ENCODE measurements at places on chromosomes 2 and 18.

DNA sequence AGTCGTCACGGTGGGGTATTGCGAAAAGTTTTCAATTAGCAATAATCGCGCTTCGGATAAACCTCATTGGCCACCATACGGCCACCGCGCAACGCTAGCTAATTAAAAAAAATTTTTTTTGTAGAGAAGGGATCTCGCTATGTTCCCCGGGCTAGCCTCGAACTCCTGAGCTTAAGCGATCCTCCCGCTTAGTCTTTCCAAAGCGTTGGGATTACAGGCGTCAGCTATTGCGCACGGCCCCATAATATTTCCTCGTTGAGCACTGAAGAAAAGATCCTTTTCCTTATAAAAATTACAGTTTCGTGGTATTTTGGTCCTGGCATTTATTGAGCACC lies 759 bp upstream of the ACTR1B start:
- peak overlapping the region; percentile 87 for H3K27ac ChIP-seq
- H3K27me3 ChIP-seq: no peaks in the 10 kb centered on the region
- H3K36me3 ChIP-seq: peaks cover 20% of the 10 kb centered on the region
- peaks cover 34% of the 10 kb centered on the region for H3K4me1 ChIP-seq
- peak overlapping the region; percentile 89 for H3K4me3 ChIP-seq

- DNase-seq: no peak
- no peaks in the 10 kb centered on the region for H3K36me3 ChIP-seq
- no peak overlapping the region for H3K27ac ChIP-seq
- no peaks in the 10 kb centered on the region for H3K4me1 ChIP-seq
- H3K4me3 ChIP-seq: no peak overlapping the region
Measured at GRCh38 chr2:505941-506340, 171.3 kb downstream of the TMEM18 start.

- no peaks in the 10 kb centered on the region for H3K36me3 ChIP-seq
- no peak for DNase-seq
- no peak overlapping the region for H3K27ac ChIP-seq
Measured at GRCh38 chr2:134782792-134783191, 55.6 kb upstream of the ACMSD start.

- no peak overlapping the region for H3K27ac ChIP-seq
- DNase-seq: peak; percentile 12
- H3K27me3 ChIP-seq: peaks cover 4% of the 10 kb centered on the region
- H3K4me1 ChIP-seq: no peaks in the 10 kb centered on the region
- H3K36me3 ChIP-seq: no peaks in the 10 kb centered on the region
- H3K4me3 ChIP-seq: no peak overlapping the region
Measured at GRCh38 chr2:239832490-239833268, 192.5 kb downstream of the NDUFA10 start.

DNA sequence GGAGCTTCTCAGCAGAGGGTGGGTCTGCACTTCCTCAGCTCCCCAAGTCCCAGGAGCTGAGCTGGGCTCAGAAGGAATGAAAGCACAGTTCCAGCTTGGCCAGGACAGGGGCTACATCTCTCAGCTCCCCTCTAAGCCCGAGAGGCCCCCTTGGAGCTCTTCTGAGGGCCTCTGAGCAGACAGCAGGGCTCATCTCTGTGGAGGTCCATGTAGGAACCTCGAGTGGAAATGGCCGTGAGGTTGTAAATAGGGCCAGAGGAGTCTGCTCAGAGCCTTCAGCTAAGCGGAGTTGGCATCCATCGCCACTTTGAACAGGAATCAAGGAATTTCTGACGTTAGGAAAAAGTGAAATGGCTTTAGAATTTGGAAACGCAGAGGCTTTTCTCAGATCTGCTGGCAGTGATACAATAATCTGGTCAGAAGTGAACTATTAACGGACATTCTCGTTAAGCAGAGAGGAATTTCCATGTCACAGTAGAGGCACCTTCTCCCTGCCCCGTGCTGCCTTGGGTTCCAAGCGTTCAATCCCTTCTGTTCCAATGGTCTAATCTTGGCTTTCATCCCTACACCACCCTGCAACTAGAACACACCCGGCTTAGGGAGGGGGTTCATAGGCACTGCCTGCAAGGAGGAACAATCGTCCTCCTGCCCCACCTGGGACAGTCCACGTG lies 213.9 kb downstream of the NDUFA10 start:
- no peaks in the 10 kb centered on the region for H3K36me3 ChIP-seq
- H3K27ac ChIP-seq: no peak overlapping the region
- no peak for DNase-seq
- H3K27me3 ChIP-seq: peaks cover 3% of the 10 kb centered on the region

DNA sequence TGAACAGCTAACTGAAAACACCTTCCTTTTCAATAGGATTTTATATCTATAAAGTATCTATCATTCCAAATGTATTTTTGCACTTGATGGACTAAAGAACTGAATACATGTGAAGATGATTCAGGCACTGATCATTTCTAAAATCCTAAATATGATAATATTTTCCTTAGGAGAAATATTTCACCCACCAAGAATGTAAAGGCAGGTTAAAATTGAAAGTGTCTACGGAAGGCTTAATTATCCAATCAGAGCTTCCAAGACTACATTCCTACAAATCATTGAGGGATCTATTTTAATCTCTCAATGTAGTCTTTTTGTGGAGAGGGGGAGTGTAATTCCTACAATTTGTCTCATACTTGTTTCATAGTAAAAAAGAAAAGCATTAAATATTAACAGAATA lies 3.6 kb downstream of the GALNT3 start:
- H3K27me3 ChIP-seq: peaks cover 2% of the 10 kb centered on the region
- no peak for DNase-seq
- H3K4me3 ChIP-seq: no peak overlapping the region
- H3K36me3 ChIP-seq: peaks cover 23% of the 10 kb centered on the region
- H3K4me1 ChIP-seq: peaks cover 29% of the 10 kb centered on the region

- H3K27ac ChIP-seq: no peak overlapping the region
- H3K4me3 ChIP-seq: no peak overlapping the region
- no peaks in the 10 kb centered on the region for H3K4me1 ChIP-seq
- no peak for DNase-seq
- H3K36me3 ChIP-seq: no peaks in the 10 kb centered on the region
Measured at GRCh38 chr2:53535234-53535840, 232.3 kb upstream of the CHAC2 start.

DNA sequence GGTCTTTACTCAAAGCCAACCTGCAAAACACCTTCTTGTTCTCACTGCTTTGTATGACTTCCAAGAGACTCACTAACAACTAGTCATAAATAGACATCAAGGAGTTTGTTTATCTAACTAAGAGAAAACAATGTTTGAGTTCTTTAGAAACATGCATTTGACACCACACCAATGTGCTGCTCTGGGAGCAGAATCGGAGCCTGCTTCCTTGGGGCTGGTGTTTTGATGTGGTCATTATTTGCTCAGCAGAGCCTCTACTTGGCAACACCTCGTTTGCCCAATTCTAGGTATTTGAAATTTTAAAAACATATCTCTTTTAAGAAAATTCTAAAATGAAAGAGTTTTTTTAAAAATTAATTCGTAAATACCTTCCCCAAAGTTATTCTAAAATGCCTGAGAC lies 167.5 kb downstream of the BCL2 start:
- peaks cover 69% of the 10 kb centered on the region for H3K4me1 ChIP-seq
- H3K36me3 ChIP-seq: peaks cover 60% of the 10 kb centered on the region
- no peak for DNase-seq

GRCh38 chr2:8006626-8007025 lies 675.2 kb upstream of the ID2 start:
- H3K27ac ChIP-seq: no peak overlapping the region
- DNase-seq: no peak
- no peaks in the 10 kb centered on the region for H3K27me3 ChIP-seq
- H3K4me1 ChIP-seq: peaks cover 2% of the 10 kb centered on the region
- H3K36me3 ChIP-seq: no peaks in the 10 kb centered on the region

DNA sequence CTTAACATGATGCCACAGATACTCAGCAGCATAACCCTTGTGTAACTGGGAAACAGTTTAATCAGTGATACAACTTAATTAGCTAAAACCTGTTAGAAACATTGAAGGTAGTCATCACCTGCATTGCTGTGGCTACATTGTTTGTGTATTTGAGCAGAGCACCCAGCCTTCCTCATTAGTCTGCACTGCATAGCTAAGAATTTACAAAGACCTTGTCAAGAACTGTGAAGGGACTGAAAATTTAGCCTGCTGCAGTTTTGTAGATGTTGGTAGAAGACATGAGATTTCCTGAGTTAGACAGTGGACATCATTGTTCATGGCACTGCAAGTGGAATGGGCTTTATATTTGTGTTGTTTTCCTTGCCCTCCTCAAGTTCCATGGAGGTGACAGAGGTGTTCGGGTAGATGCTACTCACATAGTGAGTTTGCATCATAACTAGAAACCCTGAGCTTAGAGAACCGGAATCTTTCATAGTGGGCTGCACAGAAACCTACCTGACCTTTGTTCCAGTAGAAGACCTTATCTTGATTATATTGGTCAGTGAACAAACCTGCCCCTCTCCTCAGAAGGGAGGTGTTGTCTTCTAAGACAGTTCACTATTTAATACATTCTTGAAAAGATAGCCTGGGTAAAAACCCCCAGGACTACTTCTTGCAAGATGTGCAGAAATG lies 12.5 kb downstream of the VAPA start:
- no peak for DNase-seq
- no peaks in the 10 kb centered on the region for H3K36me3 ChIP-seq
- H3K4me3 ChIP-seq: no peak overlapping the region
- peaks cover 44% of the 10 kb centered on the region for H3K4me1 ChIP-seq
- H3K27ac ChIP-seq: no peak overlapping the region

DNA sequence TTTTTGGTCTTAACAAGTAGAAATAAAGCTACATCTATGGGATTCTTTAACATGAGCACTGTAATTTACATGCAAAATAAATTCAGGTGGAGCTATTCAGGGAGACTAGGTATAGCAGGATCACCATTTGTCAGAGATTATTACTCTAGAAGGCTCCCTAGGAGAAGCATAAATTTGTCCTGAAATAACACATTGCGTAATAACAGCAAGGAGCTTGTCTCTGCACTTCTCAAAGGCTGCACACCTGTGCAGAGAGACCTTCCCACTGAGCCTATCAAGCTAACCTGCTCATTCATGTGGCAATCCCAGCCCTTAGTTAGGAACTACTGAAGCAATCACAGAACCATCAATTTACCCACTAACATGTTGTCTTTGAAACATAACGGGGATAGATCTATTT lies 437.4 kb upstream of the MC4R start:
- H3K4me3 ChIP-seq: no peak overlapping the region
- H3K27me3 ChIP-seq: no peaks in the 10 kb centered on the region
- no peaks in the 10 kb centered on the region for H3K36me3 ChIP-seq
- H3K27ac ChIP-seq: no peak overlapping the region

GRCh38 chr2:158610059-158610458 lies 153.3 kb downstream of the PKP4 start:
- DNase-seq: no peak
- no peaks in the 10 kb centered on the region for H3K4me1 ChIP-seq
- no peak overlapping the region for H3K27ac ChIP-seq

DNA sequence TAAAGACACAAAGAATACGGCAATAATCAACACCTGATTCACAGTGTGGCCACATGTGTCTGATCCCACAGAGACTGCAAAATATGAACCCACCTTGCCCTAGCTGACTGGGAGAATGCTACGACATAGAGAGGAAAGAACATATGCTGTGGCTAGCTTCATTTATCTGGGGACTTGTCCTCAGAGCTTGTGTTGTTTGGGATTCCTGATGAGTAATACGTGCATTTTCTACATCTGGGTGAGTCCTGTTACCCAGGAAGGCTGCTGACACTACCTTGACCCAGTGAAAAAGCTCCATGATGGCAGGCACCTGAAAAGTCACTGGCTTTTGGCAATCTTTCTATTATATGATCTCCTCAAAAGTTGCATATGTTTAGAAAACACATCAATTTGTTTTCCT lies 427.7 kb upstream of the LYPD1 start:
- H3K27me3 ChIP-seq: no peaks in the 10 kb centered on the region
- H3K27ac ChIP-seq: no peak overlapping the region
- no peak for DNase-seq

DNA sequence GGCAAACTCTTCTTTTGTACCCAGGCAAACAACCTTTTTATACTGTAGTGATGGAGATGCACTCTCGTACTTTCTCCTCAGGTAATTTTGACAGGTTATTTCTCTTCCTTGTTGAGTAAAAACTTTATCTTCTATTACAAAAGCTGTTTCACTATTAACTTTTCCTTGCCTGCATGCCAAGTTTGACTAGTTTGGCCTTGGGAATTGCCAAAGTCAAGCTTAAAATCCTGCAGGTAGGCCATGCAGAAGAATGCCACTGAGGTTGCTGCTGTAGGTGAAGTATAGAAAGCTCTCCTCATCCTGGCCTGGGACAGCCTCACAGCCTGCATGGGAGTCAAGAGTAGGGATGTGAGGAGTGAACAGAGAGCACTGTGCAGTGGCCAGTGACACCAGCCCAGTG lies 1293.5 kb upstream of the CHAC2 start:
- DNase-seq: no peak
- H3K4me1 ChIP-seq: no peaks in the 10 kb centered on the region
- no peak overlapping the region for H3K27ac ChIP-seq
- H3K4me3 ChIP-seq: no peak overlapping the region
- no peaks in the 10 kb centered on the region for H3K27me3 ChIP-seq

DNA sequence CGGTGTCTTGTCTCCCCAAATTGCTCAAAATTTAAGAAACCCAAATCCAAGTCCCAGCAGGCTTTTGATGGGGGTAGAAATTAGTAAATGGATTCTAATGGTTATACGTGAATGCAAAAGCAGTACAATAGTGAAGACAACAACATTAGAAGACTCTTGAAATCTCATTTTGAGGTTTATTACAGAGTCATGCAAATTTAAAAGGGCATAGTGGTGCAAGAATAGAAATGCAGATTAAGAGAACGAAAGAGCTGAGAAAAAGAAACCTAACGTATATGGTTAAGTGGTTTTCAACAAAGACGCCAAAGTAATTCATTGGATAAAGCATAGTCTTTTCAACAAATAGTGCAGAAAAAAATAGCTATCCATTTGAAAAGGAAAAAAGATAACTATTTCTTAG lies 33.2 kb upstream of the CXXC1 start:
- peak overlapping the region; percentile 55 for H3K4me3 ChIP-seq
- peaks cover 5% of the 10 kb centered on the region for H3K27me3 ChIP-seq
- H3K4me1 ChIP-seq: peaks cover 25% of the 10 kb centered on the region
- peaks cover 15% of the 10 kb centered on the region for H3K36me3 ChIP-seq

DNA sequence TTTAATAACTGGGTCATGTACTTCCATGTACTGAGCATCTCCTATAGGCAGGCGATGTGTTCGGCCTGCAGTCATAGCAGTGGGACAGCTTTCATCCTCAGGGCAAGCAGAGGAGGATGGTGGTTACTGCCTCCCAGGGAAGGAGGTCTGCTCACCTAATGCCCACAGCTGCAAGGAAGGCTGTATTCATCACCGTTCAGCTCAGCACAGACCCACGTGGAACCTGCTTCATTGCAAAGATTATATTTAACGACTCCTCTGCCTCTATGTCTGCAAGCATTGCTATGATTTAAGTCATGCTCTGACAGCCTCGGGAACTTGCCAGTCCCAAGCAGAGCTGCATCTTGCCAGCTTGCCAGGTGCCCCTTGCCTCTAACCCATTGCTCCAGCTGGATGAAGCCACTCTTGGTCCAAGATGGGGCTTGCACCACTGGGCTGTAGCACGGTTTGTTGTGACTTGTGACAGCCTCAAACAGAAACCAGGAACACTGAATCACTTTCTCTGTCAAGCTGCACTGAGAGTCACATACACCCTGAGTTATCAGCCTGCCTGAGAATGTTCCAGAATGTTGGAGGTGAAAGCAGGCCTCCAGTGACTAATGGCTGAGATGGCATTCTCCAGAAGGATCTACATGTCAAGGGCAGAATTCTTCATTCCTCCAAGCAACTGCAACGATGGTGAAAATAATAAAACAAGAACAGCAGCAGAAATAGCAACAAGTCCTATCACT lies 651.1 kb upstream of the ID2 start:
- no peaks in the 10 kb centered on the region for H3K27me3 ChIP-seq
- peaks cover 5% of the 10 kb centered on the region for H3K4me1 ChIP-seq
- no peak for DNase-seq
- H3K4me3 ChIP-seq: no peak overlapping the region

GRCh38 chr2:55490554-55490953 lies 29.0 kb upstream of the CFAP36 start:
- no peak for DNase-seq
- H3K4me3 ChIP-seq: no peak overlapping the region
- H3K27me3 ChIP-seq: peaks cover 17% of the 10 kb centered on the region
- H3K27ac ChIP-seq: no peak overlapping the region
